ENCODE measurements at places on chromosomes 6 and 20.

GRCh38 chr6:135358985-135359384 lies 138.6 kb downstream of the AHI1 start:
- no peak for DNase-seq

GRCh38 chr6:46410334-46410953 lies 80.8 kb downstream of the RCAN2 start:
- DNase-seq = peak; percentile 35

- no peak for DNase-seq
Observed at GRCh38 chr6:28814032-28814976, 109.5 kb downstream of the TRIM27 start.

DNA sequence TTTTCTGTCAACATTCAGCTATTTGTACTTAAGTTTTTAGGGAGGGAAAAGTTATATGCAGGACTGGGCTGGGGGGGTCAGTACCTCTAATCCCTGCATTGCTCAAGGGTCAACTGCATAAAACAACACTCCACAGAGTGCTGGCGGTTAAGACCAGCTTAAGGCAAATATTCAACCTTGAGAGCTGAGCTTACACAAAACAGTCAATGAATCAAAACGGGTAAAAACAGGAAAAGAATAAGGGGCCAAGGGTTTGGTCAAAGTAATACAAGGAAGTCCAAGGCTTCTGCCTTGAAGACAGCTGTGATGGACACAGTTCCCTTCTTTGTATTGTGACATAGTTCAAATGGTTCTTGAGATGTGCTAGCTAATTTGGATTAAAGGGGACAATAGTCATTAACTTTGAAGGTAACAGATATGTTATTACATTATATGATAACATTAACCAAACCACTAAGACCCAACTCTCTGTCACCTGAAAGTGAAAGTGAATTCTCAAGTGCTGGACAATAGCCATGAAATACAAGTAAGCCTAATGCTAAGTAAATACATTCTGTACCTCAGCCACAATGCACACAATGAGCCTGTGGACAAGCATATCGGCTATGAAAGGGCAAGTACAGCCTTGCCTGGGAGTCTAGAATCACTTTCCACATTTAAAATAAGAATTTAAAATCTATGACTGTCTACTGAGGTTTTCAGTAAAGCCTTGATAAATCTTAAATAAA lies 106.8 kb downstream of the PDE10A start:
- no peak for DNase-seq

GRCh38 chr6:39824030-39824926 lies 32.1 kb downstream of the DAAM2 start:
- no peak for DNase-seq

DNA sequence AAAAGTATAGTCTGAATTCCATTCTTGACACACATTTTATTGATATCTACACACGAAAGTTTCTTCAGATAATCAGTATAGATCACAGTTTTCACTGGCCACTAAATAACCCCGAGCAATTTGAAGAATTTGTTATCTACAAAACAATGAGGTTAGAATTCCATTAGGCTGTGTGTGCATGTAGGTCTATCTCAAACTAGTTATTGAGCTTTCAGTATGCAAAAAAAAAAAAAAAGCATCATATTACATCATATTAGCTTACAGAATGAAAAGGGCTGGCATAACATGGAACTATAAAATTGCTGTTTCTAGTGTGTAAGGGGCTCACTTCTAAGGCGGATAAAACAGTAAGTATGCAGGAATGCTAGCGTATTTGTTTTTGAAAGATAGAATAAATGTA lies 59.5 kb upstream of the ADGRG6 start:
- no peak for DNase-seq

GRCh38 chr6:118122161-118122725 lies 215.2 kb downstream of the SLC35F1 start:
- DNase-seq = no peak

DNA sequence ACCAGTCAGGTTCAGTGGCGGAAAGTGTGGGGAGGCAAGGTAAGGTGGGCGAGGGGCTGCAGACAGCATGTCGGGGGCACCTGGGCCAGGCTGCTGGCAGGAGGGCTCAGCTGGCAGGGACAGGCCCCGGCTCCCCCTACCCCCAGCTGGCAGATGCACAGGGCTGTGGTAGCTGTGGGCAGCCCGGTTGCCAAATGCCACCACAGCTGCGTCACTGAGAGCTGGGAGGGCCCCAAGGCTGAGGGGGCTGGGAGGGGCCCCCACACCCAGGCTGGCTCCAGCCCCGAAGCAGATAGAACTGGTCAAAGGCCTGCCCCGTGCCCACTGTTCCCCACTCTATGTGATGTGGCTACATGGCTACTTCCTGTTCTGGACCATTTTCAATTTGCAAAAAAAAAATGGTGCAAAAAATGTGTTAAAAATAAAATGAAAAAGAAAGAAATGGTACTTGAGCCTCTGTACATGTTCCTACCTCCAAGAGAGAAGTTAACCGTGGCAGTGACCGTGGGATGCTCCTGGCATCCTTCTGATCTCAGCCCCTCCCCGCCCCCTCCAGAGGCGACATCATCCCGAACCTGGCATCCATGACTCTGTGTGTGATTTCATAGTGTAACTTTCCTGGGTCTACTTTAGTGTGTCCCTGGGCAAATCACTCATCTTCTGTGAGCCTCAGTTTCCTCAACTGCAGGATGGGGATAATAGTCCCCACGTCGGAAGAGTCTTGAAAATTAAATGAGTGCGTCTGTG lies 64.4 kb downstream of the UBE2V1 start:
- no peak for DNase-seq

- no peak for DNase-seq
Observed at GRCh38 chr20:50488236-50488806, 21.9 kb upstream of the PTPN1 start.

- no peak for DNase-seq
Observed at GRCh38 chr20:1831606-1832005, 63.6 kb upstream of the SIRPA start.

- no peak for DNase-seq
Observed at GRCh38 chr6:105199711-105200110, 19.9 kb upstream of the POPDC3 start.

DNA sequence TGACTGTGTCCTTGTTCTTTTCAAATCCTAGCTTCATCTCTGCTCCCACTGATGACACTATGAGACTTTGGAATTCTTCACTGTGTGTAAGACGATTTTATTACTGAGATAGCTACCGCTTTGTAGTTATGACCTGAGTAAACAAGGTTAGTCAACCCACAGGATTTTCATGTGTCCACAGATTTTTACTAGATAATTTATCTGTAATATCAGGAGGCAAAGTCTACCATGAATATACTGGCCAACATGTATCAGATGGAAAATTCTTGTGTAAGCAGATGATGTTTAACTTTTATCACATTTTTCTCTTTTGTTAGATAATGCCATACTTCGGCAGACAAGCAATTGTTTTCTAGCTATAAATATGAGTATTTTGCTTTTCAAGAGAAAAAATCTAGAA lies 119.8 kb downstream of the SGK1 start:
- no peak for DNase-seq

- DNase-seq = no peak
Observed at GRCh38 chr20:13200767-13201500, 20.1 kb upstream of the ISM1 start.

DNA sequence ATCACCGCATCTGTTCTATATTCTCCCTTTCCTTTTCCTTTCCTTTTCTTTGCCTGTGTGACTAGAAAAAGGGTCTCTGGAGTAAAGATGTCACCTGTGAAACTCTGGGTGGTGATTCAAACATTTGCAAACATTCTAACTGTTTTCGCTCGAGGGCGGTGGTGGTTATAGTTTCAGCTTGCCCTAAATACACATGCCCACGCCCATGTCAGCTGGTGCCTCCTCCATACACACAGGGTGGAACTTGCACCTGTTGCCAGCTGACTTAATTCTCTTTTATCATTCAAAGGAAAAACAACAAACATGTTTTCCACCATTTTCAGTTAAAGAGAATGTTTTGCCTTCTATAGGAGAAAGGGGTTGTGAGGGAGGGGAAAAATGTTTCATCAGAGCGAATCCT lies 381.9 kb upstream of the ARID1B start:
- no peak for DNase-seq

GRCh38 chr6:96836631-96837080 lies 621 bp downstream of the GPR63 start:
- DNase-seq = no peak

DNA sequence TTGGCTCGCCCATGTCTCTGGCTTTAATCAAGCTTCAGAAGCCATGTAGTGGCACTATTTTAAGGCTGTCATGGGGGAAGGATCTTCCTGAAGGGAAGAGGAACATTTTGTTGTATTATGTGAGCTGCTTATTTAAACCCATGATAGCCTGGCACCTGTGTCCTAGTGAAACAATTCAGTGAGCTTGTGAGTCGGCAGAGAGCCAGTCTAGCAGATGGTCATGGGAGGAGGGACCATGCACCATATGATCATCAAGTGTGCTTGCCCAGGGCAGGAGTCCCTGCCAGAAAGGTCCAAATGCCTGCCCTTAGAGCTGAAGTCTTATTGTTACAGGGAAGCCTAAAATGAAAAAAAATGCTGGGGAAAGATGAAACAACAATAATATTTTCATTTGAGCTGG lies 132.9 kb downstream of the PRDM13 start:
- no peak for DNase-seq

DNA sequence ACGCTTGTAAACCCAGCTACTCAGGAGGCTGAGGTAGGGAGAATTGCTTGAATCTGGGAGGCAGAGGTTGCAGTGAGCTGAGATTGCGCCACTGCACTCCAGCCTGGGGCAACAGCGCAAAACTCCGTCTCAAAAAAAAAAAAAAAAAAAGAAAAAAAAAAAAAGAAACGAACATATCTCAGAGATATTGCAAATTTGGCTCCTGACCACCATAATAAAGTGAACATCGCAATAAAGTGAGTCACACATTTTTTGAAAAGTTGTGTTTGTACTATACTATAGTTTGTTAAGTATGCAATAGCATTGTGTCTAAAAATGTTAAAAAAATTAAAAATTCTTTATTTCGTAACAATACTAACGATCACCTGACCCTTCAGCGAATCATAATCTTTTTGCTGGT lies 13.3 kb downstream of the RSPH9 start:
- DNase-seq = no peak

DNA sequence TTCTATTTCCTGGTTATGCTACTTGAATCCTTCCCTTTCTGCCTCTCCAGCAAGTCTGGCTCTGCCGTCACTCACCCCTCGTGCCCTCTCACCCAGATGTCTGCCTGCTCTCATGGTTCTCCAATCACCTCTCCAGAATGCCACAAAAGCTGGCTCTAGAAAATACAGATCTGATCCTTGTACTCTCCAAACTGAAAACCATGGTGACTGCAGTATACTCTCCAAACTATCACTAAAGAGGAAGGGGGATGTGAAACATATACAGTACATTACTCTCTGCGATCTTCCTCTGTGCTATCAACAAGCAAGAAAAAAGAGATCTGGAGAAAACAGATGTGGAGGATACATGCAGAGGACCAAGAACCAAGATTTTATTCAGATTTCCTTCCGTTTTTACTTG lies 91.1 kb downstream of the ATXN1 start:
- DNase-seq = no peak

GRCh38 chr6:157853018-157853805 lies 30.2 kb downstream of the SNX9 start:
- no peak for DNase-seq

DNA sequence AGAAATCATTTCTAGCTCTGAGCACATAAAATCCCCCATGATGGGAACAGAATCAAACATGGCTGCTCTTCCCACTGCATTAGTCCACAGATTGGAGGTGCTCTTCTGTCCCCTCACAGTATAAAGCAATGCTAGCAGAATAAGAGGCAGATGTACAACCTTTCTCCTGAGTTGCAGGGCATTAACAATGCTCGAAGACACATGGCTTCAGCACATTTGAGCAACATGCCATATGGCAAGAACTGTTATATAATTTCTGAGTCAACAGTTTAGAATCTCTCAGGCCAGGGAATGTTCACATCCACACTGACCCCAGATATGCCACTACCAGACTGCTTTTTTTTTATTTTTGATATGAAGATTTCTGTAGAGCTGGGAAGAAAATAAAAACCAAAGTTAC lies 119.6 kb downstream of the KIF13A start:
- no peak for DNase-seq

DNA sequence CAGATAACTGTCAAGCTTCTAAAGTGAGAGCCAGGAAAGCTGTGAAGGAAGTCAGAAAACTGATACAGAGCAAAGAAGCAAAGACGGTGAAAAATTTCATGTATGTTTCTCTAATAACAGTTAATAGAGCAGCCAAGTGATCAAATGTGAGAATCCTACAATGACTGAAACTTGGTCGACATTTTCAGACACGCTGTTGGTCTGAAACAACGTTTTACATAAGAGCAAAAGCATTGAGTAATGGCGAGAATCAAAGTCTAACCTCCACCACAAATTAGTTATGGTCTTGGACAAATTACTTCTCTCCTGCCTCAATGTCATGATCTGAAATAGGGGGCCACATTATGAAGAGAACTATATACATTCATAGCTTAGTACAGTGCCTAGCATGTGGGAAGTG lies 3.3 kb downstream of the MKKS start:
- DNase-seq = no peak

DNA sequence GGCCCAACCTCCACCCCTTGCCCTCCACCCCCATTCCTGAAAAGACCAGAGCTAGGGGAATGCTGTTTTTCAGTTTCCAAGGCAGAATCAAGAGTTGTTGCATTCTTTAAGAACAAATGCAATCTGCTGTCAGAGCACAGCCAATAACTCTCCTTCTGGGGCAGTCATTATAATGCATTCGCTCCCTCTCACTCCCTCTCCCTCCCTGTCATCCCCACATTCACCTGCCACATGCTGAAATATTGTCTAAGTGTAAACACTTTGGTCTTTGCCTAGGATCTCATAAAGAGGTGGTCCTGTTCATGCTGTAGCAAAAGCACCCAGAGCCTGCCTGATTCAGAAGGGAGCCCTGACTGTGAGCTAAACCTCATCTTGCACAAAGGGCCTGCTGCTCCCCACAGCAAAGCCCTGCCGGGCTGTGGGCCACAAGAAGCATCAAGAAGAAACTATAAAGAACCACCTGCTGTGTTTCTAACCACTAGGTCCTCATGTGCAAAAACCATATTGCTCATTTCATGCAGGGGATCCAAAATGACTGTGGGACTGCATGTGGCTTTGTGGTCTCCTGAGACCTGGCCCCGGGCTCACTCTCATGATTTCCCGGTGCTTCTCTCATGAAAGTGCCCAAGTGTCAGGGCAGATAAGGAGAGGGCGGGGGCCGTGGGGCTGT lies 85.6 kb downstream of the GPR6 start:
- no peak for DNase-seq

- no peak for DNase-seq
Observed at GRCh38 chr6:110217266-110217665, 37.0 kb downstream of the CDC40 start.

GRCh38 chr6:103570431-103570830 lies 1289.3 kb downstream of the HACE1 start:
- DNase-seq = no peak

GRCh38 chr6:3280091-3280490 lies 21.3 kb downstream of the PSMG4 start:
- DNase-seq = no peak

Data from right renal pelvis (tissue), 4 donors.